ENCODE measurements at places on chromosomes 16 and 17. TPM values are rescaled to one million over a fixed set of nuclear protein-coding genes. Genes with fewer than 3 reads are reported as not detected.
A peak's percentile ranks its signal among the peaks of the same experiment; 100 is the strongest.

The NQO1 gene
- 375 TPM for total RNA-seq

The ALDOC gene
- 25.9 TPM for total RNA-seq

The PRCD gene
- total RNA-seq: not detected

The PRSS53 gene
- 3.9 TPM for total RNA-seq

The SLC47A1 gene
- 2.2 TPM for total RNA-seq

The ACE gene
- 0.36 TPM for total RNA-seq

The MILR1 gene
- 14.5 TPM for total RNA-seq

GRCh38 chr17:34308371-34308770 is 10.9 kb upstream of the CCL8 start:
- DNase-seq: no peak

- DNase-seq: peak; percentile 33
Measured at GRCh38 chr17:75153780-75154194, 525 bp downstream of the JPT1 start.

DNA sequence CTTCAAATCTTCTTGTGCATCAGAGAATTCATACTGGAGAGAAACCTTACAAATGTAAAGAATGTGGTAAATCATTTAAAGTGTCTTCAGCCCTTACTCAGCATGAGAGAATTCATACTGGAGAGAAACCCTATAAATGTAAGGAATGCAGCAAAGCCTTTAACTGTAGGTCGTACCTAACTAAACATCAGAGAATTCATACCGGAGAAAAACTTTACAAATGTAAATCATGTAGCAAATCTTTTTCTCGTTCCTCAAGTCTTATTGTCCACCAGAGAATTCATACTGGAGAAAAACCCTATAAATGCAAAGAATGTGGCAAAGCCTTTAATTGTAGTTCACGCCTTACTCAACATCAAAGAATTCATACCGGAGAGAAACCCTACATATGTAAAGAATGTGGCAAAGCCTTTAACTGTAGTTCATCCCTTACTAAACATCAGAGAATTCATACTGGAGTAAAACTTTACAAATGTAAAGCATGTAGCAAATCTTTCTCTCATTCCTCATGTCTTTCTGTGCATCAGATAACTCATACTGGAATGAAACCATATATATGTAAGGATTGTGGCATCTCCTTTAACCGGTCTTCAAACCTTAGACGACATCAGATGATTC is 118.5 kb upstream of the ZNF267 start:
- peak; percentile 1 for DNase-seq

- DNase-seq: no peak
Measured at GRCh38 chr17:77107506-77108433, 33.0 kb upstream of the SEC14L1 start.

- DNase-seq: no peak
Measured at GRCh38 chr16:31704138-31704537, 169.5 kb upstream of the ZNF267 start.

DNA sequence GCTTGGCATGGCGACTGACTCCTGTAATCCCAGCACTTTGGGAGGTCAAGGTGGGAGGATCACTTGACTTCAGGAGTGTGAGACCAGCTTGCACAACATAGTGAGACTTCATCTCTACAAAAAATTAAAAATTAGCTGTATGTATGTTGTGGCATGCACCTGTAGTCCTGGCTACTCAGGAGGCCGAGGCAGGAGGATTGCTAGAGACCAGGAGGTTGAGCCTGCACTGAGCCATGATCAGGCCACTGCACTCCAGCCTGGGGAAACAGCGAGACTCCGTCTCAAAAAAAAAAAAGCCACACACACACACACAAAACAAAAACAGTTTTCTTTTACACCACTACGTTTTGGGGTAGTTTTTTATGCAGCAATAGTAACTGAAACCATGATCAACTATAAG is 89.0 kb upstream of the DHX40 start:
- no peak for DNase-seq

DNA sequence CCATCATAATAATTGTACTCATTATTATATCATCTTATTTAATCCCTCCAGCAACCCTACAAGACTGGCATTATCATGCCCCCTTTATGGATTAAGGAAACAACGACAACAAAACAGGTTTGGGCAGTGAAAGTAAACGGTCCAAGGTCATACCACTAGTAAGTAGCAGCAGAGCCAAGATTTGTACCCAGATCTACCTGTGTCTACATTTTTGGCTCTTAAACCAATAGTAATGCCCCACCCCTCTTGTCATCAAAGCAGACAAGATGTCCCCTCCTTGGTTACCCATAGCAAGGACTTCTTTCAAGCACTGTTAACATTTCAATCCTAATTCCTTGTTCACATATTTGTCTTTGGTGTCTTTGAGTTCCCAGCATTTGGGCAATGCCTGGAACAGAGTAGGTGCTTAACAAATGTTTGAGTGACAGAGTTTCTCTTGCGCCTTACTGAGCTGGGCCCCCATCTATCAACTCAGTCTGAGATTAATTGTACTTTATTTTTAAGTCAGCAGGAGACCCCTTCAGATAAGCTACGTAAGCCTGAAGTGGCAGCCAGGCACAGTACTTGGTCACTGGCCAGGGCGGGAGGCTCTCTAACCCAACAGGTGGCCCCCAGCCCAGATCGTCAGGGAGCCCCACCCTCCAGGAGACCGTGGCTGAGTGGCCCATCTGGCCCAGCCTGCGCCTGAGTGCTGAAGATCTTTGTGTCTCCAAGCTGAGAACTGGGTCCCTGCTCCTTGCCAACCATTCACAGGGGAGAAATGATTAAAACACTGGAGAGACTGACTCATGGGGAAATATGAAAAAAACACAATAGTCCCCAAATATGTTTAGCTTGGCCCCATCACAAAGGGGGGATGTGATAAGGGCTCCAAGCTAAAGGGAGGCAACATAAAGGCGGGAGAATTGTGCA is 75.8 kb downstream of the AXIN2 start:
- no peak for DNase-seq
